ENCODE measurements at places on chromosomes 1 and 21.

GRCh38 chr1:201049248-201049831, 25.8 kb upstream of the KIF21B start:
- no peak for DNase-seq

DNA sequence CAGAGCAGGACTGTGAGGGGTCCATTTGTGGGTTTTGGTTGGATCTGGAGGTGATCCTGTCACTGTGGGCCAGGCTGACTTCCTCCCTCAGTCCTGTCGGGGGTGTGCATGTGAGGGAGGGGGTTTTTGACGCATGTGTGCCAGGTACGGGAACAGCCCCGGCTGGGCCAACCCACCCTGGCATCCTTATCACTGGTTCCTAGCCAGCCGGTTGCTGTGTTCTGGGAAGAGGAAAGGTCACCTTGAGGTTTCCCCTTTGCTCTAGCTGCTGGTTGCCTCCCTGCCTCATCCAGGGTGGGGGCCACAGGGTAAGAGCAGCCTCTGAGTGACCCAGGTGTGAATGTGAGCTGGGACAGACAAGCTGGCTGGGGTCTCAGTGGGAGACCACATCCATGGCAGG, 2.5 kb downstream of the SLC26A9 start:
- no peak for DNase-seq

GRCh38 chr1:157137408-157138219, 581 bp downstream of the ETV3 start:
- peak; percentile 32 for DNase-seq

DNA sequence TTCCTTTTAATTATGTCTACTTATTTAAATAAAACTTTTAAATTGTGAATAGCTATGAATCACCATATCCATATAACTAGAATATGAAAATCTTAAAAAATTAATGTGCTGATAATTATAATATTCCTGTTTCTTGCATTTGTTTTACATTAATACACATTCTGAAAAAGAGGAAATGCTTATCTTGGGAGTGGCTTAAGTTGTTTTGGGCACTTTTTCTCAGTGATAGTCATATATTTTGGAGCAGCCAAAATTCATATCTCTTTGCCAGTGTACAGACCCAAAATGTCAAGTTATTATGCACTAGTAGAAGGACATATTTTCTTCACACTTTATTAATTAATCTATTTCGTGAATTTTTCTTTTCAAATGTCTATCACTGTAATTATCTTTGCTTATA, 838.5 kb downstream of the USP25 start:
- DNase-seq: no peak

- no peak for DNase-seq
Measured at GRCh38 chr21:33033961-33034413, 8.3 kb downstream of the OLIG2 start.

- no peak for DNase-seq
Measured at GRCh38 chr1:238450976-238451375, 560.3 kb upstream of the ZP4 start.

DNA sequence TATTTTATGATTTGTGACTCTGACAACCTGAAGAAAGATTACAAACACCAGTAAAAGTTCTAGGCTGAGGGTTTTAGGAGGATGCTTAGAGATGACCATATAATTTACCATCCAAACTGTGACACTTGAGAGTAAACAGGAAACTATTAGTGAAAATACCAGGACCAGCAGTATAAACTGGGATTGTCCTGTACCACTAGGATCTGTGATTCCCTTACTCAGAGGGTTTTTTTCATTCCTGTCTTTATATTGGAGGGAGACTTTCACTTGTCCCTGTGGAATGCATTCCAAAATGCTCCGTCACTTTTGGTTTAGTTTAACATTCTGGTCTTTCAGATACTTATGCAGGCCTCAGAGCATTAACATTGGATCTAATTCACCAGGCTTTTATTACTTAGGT, 482.9 kb downstream of the PTBP2 start:
- no peak for DNase-seq

GRCh38 chr1:10833630-10834557, 37.4 kb upstream of the CASZ1 start:
- DNase-seq: no peak

- DNase-seq: peak; percentile 0
Measured at GRCh38 chr1:88780485-88780884, 96.4 kb downstream of the PKN2 start.

DNA sequence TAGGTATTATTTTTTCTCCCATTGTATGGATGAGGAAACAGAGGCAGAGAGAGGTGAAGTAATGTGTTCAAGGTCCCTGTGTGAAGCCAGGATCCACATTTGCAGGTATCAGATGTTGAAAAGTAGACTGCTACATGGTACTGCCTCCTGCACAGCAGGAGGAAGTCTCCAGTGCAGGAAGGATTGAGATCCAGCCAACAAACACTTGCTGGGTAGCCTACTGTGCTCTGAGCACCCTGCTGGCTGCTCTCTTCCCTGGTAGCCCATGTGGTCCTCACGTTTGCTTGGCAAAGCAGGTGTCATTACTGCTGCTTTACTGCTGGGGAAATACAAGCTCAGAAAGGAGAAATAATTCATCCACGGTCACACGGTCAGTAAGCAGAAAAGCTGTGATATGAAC, 21.3 kb upstream of the GRIK3 start:
- DNase-seq: peak; percentile 66

DNA sequence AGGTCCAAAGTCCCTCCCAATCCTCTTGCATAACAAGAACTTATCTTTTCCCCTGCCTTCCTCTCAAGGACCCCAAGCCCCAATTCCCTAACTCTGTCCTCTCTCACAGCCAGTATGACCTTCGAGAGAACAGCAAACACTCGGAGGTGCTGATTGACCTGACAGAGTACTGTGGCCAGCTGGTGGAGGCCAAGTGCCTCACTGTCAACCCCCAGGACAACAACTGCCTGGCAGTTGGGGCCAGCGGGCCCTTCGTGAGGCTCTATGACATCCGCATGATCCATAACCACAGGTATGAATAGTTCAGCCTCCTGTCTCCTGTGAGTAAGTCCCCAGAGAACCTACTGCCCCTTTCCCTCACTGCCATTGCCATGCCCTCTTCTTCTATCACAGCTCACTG, 29.9 kb upstream of the TMEM222 start:
- DNase-seq: no peak

DNA sequence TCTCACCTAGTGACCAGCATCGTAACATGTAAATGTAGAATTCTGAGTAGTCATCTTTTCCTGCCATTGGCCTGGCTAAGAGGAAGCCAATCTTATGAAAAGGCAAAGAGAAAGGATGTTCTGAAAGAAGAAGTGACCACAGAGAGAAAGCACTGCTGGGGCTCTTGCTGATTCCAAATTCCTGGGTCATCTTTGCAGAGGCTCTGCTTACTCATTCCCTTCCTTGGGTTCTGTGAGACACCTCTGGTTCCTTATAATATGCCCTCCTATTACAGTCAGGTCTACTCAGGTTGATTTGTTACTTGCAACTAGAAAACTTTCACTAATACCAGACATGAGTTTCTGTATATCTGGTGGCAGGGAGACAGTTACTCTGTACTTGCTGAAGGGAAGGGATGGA, 198.8 kb upstream of the C8B start:
- no peak for DNase-seq

DNA sequence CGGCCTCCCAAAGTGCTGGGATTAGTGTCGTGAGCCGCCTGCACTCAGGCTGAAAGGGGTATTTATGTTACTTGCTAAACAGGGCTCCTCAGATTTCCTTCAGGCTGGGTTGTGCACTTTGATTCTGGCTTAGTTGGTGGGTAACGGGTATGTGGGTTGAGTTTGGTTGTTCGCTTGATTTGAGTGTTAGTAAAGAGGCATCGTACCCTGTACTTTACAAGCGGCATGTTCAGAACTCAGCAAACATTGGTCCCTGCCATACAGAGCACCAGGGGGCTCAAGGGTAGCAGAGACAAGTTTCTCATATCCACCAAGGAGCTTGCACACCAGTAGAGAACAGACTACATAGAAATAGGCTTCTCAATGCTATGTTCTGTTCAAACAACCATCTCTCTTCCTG, 147.8 kb downstream of the PGBD5 start:
- no peak for DNase-seq

All from NCI-H2081 (cell line).